ENCODE measurements at places on chromosomes 6 and 20. TPM values are rescaled to one million over a fixed set of nuclear protein-coding genes. Genes with fewer than 3 reads are reported as not detected.

The PPP1R3G gene
- 11.1 TPM for total RNA-seq

The ANGPT4 gene
- 0.05 TPM for total RNA-seq

The PTPRT gene
- total RNA-seq: 0.08 TPM

The PROKR2 gene
- total RNA-seq: not detected

The FAM135A gene
- 14.5 TPM for total RNA-seq

The THBS2 gene
- total RNA-seq: 6.9 TPM

The RSPH4A gene
- not detected for total RNA-seq

The ATP6V1G2 gene
- total RNA-seq: 1.6 TPM

The MLIP gene
- total RNA-seq: 397 TPM

The TULP1 gene
- not detected for total RNA-seq

Measured in left ventricle myocardium inferior (tissue), 1 donor.